ENCODE measurements at places on chromosomes 5 and 9. TPM values are rescaled to one million over a fixed set of nuclear protein-coding genes. Genes with fewer than 3 reads are reported as not detected.

The CSNK1A1 gene
- total RNA-seq: 439 TPM

The SLC45A2 gene
- 0.14 TPM for total RNA-seq

The MOB3B gene
- 0.14 TPM for total RNA-seq

The TAF11L10 gene
- not detected for total RNA-seq

The WDR70 gene
- 38.4 TPM for total RNA-seq

The PTCD2 gene
- 5.7 TPM for total RNA-seq

The IGFBPL1 gene
- not detected for total RNA-seq

The GABRA1 gene
- not detected for total RNA-seq

The KCNV2 gene
- not detected for total RNA-seq

The WNT8A gene
- total RNA-seq: not detected

The TYRP1 gene
- total RNA-seq: 1.7 TPM

The SNCB gene
- total RNA-seq: not detected

The DCAF10 gene
- 13.8 TPM for total RNA-seq

The PTGS1 gene
- total RNA-seq: 52.2 TPM

The PAXX gene
- total RNA-seq: 6.6 TPM

The TTLL11 gene
- 3.4 TPM for total RNA-seq

The CAMK2A gene
- 0.71 TPM for total RNA-seq

The CD274 gene
- 2.2 TPM for total RNA-seq

The FOXD4L5 gene
- total RNA-seq: under 0.01 TPM

The HAPLN1 gene
- total RNA-seq: 0.55 TPM

The CCL27 gene
- total RNA-seq: not detected

The IL13 gene
- total RNA-seq: not detected

The C5orf52 gene
- not detected for total RNA-seq

The C1QTNF3 gene
- total RNA-seq: 2.0 TPM

The FBXW2 gene
- 32.9 TPM for total RNA-seq

The CSF2 gene
- total RNA-seq: not detected

All from smooth muscle cell of bladder (primary cell).